Fibroblast of mammary gland (primary cell): ENCODE measurements at places on chromosomes 1 and 21.

- DNase-seq: no peak
Observed at GRCh38 chr1:17409391-17409811, 30.1 kb downstream of the RCC2 start.

GRCh38 chr1:93495911-93496310 lies 48.0 kb downstream of the FNBP1L start:
- no peak for DNase-seq

DNA sequence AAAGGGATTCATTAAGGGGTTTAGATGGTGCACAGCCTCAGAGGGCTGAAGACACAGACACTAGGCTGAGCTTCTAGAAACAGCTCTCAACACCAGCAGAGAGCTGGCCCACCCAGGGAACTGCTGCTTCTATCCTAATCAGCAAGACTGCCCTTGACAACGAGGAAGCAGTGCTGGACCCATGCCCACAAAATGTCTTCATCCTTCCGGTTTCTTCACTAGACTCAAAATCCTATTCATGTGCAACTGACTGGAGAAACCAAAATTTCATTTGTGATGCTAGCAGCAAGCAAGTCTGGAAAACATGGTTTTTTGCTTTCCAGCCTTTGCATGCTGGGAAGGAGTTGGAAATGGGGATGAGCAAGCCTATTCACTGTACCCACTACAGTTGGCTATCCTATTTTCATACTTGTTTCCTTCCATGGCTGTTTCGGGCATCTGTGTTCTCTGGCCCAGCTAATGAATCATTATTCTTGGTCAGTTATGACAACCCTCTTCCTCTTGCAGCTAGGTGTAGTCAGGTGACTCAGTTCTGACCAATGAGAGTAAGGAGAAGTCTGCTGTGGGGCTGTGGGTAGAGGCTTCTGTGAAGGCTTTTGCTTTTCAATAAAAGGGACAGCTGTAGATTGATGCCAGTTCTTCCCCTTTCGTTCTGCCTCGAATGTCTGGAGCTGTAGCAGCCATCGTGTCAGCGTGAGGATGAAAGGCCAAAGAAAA lies 14.6 kb upstream of the TMEM61 start:
- DNase-seq: peak; percentile 65

GRCh38 chr21:37219761-37220432 lies 47.2 kb downstream of the VPS26C start:
- DNase-seq: peak; percentile 10

- no peak for DNase-seq
Observed at GRCh38 chr1:212930986-212931678, 19.2 kb upstream of the VASH2 start.

DNA sequence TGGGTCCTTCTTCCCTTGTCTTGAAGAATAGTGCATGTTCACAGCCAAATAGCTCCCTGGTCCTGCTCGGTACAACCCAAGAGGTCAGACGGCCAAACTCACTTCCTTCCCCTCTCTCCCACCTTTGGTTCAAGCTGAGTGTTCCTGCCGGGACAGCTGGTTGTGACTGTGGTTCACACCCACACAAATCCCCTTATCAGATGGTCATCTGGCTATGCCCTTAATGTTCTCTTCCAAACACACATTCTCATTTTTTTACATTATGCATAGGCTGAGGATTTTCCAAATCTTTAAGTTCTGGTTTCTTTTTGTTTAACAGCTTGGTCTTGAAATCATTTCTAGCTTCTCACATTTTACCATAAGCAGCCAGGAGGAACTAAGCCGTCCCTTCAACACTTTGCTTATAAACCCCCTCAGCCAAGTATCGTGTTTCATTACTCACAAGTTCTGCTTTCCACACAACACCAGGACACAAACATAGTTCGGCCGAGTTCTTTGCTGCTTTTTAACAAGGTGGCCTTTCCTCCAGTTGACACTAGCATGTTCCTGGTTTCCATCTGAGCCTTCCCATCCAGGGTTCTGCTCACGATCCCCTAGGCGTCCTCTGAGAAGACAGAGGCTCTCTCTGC lies 19.7 kb upstream of the TSPEAR start:
- DNase-seq: no peak

DNA sequence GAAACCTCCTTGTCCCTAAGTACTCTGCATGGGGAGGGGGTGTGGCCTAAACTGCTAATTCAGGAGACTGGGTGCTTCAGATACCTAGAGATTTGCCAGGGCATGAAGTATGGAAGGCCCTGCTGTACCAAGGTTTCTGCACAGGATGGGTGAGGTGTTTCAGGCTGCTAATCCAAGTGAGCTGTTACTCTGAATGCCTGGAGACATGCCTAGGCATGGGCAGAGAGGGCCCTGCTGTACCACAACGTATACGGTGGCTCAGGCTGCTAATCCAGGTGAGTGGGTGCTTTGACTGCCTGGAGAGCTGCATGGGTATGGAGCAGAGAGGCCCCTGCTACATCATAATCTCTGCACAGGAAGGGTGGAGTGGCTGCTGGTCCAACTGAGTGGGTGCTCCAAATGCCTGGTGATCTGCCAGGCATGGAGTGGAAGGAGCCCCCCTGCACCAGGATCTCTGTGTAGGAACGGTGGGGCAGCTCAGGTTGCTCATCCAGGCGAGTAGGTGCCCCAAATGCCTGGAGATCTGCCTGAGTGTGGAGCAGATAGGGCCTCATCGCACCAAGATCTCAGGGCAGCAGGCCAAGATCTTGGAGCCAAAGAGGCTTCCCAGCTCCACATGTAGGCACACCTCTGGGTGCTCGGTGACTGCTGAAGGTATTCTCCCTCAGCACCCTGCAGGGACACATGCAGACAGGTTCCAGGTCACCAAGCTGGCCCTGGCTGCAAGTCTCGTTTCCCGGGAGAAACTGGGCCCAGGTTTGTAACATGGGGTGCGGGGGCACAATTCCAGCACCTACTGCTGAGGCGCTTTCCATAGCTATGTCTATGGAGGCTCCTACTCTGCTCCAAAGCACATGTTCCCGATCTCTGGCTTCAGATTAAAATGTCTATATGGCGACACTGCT lies 252.5 kb upstream of the PLXNA2 start:
- DNase-seq: no peak

DNA sequence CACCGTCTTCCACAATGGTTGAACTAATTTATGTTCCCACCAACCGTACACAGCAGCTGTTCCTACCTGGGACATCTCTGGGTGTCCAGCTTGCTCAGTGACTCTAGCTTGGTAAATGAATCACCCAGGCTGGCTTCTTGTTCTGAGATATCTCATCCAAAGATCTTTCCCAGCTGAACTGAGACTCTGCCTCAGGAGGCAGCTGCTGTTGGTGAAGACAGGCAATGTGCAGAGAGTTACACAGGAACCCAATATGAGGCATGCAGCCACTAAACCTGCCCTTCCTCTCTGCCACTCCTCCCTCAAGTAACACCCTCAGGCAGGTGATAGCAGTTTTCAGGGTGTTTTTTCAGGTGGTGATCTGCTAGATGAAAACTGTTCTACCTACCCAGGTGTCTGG lies 14.0 kb upstream of the FOXO6 start:
- no peak for DNase-seq

GRCh38 chr1:167695147-167695546 lies 26.6 kb upstream of the MPZL1 start:
- no peak for DNase-seq
